Fibroblast of villous mesenchyme (primary cell): ENCODE measurements at places on chromosomes 11 and 22.

DNA sequence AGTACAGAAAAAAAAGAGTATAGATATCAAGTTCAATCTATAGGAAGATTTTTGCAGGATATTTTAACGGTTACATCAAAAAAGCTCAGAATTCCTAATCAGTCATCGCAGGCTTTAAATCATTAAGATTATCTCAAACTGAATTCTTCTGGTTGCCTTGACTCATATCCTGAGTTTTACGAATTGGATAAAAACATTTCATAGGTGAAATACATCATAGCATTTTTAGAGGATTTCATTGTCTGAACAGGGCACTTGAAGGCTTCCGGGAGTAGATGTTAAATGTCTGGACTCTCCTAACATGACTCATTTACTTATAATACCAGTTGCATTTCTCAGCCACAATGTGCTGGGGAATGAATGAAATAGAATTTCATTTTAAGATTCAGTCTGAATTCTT is 2216.6 kb upstream of the RAG2 start:
- DNase-seq = peak; percentile 13

DNA sequence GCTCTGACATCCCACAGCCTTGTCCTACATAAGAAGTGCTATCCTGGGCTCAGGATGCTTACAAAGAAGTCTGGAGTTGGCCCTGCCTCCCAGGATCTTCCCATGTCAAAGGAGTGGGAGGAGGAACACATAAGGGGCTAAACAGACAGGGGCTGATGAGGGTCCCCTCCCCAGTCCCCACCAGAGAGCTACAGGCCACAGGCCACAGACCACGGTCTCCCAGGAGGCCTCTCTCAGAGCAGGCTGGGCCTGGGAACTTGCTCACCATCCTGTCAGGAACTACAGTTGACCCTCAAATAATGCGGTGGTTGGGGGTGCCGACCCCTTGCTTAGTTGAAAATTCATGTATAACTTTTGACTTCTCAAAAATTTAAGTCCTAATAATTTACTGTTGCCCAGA is 315.5 kb downstream of the NTM start:
- DNase-seq = no peak

DNA sequence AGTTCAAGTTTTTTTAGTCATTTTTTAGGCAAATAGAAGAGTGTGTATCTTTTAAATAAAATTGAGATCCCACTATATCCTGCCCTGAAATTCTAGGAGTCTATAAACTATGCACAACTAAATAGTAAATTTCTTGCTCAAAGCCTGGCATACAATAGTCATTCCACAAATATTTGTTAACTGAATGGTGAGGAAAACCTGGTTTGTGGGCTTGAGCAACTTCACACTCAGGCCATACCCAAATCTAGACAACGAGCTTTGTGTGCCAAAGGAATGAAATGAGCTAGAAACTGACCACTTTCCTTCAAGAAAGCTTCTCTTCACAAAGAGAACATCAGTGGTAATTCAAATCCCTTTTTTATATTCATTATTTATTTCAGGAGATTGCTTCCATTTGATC is 39.6 kb upstream of the AMOTL1 start:
- no peak for DNase-seq

- no peak for DNase-seq
Observed at GRCh38 chr22:45477366-45478107, 25.1 kb upstream of the FBLN1 start.

DNA sequence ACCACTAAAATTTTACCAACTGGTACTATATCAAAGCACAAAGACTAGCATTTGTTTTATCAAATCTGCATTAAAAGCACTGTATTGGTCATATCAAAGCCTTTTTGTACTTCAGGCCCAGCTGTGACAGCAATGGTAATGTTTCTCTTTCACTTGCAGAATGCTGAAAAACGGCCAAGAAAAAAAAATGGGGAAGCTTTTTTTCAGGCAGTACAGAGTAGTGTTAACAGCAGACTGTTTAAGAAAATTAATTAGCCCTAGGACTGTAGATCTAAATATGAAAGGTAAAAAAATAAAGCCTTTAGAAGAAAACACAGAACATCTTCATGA is 33.3 kb downstream of the DENND5A start:
- peak; percentile 75 for DNase-seq
